ENCODE measurements at places on chromosomes 4 and X.

DNA sequence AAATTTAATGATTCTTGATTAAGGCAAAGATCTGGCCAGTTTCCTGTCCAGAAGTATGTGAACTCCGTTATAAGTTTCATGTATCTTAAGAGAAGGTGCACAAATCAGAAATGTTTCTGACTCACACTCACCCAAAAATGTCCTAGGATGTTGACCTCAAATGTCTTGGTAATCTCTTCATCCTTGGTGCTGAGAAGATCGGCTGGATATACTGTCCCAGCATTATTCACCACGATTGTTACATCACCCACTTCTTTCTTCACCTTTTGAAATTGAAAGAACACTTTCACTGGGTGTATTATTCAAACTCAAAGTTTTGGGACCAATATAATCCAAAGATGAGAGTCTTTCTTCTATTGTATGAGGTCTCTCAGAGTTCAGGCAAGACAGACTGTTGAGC, 5.7 kb downstream of the HSD17B13 start:
- DNase-seq: no peak

DNA sequence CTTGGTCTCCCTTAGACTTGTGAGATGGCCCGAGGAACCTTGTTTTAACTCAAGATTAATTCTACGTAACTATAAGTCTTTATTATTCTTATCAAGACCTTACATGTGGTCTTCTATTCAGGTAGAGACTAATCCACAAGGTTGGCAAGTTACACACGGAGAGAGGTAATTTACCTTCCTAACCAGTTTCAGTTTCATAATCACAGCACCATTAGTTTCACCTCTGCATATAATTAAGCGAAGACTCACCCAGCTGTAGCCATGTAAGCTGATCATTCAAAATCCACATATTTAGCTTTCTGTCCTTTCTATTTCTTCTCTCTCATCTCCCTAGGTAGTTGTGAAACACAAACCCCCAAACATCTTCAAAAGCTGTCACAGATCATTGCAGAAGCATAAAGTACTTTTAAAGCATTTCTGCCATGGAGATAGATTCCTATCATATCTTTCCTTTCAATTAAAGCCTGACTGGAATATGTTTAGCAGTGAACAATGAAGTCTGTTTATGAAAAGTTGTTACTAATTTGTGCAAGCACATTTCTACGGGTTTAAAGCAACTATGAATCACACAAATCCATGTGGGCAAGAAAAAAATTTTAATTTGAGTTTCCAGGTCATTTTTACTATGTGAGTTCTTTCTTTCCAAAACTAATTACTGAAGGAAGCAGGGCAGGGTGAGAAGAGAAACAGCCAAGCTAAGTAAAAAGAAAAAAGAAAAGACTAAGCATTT, 78.5 kb downstream of the BTC start:
- DNase-seq: no peak

GRCh38 chr4:168096407-168096784, 4.1 kb downstream of the ANXA10 start:
- DNase-seq: no peak

- DNase-seq: peak; percentile 67
These were observed 737 bp downstream of the FGF2 start for GRCh38 chr4:122827258-122827878.

DNA sequence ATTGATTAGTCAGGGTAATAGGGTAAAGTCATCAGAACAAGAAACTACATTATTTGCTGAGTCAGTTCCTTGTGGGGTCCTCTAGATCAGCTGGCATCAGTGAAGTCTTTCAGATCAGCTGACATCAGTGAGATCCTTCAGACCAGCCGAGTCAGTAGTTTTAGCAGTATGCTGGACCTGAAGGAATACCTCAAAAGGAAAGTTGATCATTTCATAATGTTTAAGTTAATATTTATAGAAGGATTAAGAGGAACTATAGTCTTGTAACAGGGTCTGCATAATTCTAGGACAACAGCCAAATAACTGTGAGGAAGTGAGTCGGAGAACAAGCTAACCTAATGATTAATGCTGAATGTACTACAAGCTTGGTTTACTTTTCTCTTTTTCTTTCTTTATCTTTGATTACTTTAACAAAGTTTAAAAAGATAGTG, 958 bp upstream of the UGT2B7 start:
- DNase-seq: no peak

DNA sequence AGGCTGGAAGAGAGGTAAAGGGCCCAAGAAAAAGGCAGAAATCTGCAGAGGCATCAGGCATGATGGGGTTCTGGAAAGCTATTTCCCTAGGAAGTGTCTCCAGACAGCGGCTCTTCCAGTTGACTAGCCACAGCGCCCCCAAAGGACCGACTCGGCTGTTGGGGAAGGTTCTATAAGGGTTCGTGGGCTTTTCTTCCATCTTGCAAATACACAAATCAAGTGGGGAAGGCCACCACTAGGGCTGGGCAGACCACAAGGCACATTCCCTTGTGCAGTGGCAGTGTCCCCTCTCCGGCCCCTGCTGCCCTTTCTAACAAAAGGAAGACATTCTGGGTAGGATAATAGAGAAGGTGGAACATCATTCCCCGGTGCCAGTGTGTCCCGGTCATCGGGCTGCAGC, 18.2 kb downstream of the BCOR start:
- no peak for DNase-seq

DNA sequence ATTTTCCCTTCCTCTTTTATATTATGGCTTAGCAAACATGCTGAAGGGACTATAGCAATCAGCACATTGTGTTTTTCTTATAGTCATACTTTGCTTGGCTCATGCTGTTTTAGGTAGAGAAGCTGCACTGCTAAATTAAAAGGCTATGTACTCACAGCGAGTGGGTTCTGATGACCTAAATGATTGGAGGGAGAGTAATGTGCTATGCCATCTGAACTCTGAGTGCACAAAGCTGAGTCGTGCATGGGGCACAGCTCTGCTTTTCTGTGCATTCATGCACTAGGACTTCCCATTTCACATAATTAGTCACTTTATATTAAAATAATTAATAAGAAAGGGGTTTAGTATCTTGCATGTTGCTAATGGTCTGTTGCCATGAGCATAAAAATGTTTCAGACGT, 132.7 kb upstream of the ADGRL3 start:
- no peak for DNase-seq

DNA sequence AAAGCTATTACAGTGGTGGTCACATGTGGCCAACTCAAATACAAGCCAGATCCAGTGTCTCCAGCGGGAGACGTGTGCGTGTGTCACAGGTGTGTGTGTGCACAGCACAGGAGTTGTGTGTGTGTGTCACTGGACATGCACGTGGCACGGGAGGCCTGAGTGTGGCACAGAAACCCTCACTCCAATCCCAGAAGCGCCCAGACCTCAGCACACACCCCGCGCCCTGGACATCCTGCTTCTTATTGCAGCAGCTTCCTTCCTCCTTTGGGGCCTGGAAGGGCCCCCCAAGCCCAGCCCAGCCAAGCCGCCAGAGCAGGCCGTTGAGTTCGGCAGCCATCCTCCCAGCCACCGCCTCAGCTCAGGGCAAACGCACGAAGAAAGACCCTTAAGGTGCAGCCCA, 37.9 kb downstream of the ACOX3 start:
- no peak for DNase-seq

DNA sequence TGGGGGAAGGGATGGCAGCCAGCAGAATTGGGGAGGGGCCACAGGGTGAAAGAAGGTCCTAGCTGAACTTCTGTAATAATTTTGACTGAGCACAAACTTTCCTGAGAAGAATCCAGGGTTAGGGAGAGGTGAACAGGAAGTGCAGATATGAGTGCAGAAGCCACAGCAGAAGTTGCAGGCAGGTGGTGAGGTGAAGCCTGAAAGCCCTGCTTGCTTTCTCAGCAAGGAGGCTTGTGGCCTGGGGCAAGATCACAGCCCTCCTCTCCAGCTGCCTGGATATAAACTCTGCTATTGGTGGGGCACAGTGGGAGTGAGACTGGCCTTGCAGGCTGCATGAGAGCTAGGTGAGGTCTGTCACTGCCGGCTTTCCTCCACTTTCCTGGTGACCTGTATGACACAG, 44.1 kb upstream of the UPRT start:
- DNase-seq: no peak

GRCh38 chrX:151711154-151711553, 4.7 kb upstream of the FATE1 start:
- no peak for DNase-seq

DNA sequence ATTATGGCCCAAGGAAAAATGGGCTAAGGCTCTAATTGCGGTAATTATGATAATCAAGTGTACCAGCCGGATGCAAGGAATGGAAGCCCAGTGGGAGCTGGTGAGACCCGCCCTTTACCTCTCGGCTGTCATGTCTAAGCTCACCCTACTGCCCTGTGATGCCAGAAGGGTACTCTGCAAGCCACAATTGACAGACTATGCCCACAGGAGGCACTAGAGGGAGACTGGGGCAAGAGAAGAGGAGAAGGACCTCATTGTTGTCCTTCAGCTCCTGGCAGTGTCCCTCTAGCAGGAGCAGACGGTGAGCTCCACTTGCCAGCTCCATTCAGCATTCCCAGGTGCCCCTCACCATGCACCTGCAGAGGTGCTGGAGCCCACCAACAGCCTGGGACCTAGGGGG, 141.8 kb downstream of the SMIM20 start:
- no peak for DNase-seq

GRCh38 chrX:48913605-48914366, 2.3 kb upstream of the SLC35A2 start:
- DNase-seq: no peak

DNA sequence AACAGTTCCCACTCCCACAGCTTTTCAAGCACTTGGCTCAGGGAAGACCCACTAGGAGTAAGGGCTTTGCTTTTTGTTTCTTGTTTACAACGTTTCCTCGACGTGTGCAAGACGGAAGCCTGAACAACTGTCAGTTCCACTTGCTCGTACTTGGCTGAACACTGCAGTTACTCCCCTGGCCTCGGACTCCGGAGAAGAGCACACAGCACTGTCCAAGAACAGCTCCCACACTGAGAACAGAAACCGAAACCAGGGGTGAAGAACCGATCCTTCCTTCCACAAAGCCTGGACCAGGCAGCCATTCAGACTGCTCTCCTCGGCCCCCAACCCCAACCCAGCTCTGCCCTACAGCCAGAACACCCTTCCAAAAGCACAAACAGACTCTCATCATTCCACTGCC, 25.5 kb downstream of the IRF2 start:
- no peak for DNase-seq

GRCh38 chrX:19879181-19879580, 8.2 kb downstream of the SH3KBP1 start:
- no peak for DNase-seq

DNA sequence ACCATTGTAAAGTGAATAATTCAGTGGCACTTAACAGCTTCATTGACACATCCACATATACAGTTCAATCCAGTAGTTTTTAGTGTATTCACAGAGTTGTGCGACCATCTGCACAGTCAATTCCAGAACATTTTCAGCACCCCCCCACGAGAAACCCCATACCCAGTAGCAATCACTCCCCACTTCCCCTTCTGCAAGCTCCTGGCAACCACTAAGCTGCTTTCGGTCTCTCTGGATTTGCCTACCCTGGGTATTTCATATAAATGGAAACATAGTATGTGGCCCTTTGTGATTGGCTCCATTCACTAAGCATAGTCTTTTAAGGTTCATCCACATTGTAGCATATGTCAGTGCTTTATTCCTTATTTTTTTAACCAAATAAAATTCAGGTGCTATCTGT, 10.0 kb downstream of the MSL3 start:
- peak; percentile 26 for DNase-seq

DNA sequence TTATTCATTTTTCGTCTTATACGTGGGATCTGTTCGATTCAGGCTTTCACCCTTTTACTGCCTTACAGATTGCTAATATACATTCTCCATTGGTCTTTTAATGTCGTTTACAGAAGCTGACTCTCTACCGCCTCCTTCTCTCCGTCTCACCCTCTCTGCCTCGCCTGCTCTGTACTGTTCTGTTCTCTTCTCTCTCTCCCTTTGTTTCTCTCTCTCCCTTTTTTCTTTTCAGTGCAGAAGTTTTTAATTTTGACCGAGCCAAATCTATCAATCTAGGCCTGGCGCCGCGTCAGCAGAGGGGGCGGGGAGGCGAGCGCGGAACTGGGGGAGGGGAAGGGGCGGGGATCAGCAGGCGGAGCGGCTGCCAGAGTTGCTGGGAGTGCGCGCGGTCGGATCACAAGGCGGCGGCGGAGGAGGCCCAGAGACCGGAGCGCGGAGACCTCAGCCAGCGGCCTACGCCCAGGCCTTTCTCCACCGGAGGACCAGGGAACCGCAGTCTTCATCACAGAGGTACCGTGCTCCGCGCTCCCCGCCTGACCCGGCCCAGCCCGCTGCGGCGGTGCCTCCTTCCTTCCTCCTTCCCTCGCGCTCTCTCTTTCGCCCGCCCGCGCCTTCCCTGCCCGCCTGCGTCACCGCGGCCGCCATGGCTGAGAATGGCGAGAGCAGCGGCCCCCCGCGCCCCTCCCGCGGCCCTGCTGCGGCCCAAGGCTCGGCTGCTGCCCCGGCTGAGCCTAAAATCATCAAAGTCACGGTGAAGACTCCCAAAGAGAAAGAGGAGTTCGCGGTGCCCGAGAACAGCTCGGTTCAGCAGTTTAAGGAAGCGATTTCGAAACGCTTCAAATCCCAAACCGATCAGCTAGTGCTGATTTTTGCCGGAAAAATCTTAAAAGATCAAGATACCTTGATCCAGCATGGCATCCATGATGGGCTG, at the start of gene UBQLN2:
Gene UBQLN2 (plus strand): TSS at position 397 of the 931 bp plus-strand sequence. CDS start 247 bp downstream, at position 644.
- peak; percentile 79 for DNase-seq

- no peak for DNase-seq
These were observed 23.3 kb upstream of the FRAS1 start for GRCh38 chr4:78033861-78034260.

DNA sequence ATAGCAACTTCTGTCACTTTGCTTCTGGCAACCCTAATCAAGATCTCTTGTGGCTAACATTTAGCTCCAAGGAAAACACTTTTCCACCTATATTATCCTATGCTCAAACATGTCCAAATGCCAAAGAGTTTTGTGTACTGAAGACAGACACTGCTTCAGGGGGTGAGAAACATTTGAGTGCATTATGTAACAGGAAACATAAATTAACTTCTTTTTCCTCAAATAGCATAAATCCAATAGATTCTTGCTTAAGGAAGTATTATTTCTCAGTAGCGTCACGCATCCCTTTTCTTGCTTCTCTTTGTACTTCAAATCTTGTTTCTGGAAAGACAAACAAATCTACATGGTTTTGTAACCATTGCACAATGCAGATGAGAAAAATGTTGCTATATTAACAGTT, 839.1 kb downstream of the GLUD2 start:
- no peak for DNase-seq
